Activated T-cell treated with anti-CD3 and anti-CD28 coated beads, Interleukin-2, amount 50 U/mL, for 48 hours (primary cell): ENCODE measurements at places on chromosomes 1 and 21.

DNA sequence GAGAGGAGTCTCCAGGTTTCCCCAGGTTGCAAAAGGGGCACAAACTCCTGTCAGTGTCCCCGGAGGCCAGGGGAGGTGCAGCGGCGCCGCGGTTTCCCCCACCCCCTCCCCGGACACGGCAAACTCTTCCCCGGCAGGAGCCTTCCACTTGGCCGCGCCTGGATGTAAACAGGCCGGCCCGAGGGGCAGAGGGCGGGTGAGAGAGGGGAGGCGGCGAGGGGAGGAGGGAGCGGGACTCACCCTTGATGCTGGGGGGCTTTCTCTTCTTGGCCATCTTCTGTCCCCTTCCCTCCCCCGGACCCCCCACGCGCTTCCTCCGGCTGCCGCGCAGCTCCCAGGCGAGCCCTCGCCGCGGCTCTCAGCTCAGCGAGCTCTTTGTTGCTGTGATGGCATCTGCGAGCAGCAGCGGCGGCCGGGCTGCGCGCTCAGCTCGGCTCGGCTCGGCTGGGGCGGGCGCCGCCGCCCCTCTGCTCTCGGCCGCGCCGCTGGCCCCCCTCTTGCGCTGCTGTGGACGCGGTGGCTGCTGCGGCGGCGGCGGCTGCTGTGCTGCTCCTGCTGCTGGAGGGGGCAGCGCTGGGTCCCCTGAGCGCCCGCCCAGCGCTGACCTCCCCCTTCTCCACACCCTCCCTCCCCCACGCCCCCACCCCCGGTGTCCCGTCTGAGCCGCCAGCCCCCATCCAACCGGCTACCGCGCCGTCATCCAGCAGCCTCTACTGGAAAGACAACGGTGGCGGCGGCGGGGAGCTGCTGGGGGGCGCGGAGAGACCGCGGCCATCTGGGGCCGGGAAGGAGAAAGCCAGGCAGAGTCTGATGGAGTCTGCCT, 4.9 kb upstream of the SLC44A5 start:
- peak; percentile 27 for DNase-seq

DNA sequence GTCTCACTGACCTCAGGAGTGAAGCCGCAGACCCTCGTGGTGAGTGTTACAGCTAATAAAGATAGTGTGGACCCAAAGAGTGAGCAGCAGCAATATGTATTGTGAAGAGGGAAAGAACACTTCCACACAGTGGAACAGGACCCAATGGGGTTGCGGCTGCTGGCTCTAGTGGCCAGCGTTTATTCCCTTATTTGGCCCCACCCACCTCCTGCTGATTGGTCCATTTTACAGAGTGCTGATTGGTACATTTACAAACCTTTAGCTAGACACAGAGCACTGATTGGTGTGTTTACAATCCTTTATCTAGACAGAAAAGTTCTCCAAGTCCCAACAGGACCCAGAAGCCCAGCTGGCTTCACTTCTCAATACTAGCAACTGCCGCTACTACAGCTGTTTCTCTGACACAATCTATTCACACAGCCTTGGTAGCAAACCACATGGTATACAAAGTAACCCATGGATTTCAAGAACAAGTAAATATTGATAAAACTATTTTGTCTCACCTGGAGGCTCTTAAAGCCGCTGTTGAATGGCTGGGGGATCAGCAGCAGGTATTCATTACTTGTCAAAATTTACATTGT, 25.3 kb upstream of the ITLN1 start:
- no peak for DNase-seq

DNA sequence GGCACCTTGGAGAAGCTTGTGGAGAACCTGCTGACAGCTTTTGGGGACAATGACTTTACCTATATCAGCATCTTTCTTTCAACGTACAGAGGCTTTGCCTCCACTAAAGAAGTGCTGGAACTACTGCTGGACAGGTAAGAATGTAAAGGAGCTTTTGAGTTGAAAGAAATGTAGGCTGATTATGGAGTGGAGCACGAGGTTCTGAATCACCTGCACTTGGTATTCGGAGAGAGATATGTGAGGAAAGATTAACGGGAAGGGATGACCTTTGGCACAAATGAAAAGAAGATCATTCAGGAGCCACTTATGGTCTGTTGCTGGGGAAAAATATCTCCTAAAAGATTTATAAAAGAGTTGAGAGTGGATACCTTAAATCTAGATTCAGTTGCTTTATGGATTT, 42.7 kb downstream of the RGL1 start:
- DNase-seq, result no peak

- peak; percentile 81 for DNase-seq
These were observed 25.4 kb downstream of the PIGM start for GRCh38 chr1:160006312-160006940.

GRCh38 chr1:171654942-171655745, 2.7 kb upstream of the MYOC start:
- DNase-seq, result peak; percentile 88

DNA sequence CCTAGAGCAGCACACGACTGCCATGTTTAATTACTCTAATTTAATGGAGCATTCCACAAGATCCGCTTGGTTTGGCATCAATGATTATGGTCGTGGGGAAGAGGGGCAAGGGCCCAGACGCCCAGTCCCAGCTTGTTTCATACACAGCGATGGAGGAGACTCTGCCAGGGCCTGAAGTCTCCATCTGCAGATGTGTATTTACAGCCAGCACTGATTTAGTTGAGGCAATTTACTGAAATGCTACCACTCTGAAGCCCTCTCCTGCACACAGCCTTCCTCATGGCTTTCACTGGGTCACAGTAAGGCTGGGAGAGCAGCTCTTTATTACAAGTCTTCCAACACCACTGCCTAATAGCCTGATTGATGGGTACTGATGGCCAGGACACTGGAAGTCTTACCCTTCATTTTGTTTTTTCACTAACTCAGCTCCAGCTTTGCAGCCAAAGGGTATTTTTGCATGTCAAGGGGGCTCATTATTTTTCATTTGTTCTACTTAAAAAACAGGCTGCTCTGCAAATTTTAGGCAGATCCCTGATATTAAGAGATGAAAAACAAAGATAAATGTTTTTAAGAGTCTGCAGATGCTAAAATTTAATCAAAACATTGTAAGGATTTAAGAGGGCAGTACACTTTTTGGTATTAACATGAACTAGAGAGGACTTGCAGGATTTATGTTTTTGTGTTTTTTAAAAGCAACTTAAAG, 236.3 kb downstream of the SIPA1L2 start:
- no peak for DNase-seq

- DNase-seq, result no peak
These were observed 3.2 kb upstream of the C1orf162 start for GRCh38 chr1:111470596-111470995.

DNA sequence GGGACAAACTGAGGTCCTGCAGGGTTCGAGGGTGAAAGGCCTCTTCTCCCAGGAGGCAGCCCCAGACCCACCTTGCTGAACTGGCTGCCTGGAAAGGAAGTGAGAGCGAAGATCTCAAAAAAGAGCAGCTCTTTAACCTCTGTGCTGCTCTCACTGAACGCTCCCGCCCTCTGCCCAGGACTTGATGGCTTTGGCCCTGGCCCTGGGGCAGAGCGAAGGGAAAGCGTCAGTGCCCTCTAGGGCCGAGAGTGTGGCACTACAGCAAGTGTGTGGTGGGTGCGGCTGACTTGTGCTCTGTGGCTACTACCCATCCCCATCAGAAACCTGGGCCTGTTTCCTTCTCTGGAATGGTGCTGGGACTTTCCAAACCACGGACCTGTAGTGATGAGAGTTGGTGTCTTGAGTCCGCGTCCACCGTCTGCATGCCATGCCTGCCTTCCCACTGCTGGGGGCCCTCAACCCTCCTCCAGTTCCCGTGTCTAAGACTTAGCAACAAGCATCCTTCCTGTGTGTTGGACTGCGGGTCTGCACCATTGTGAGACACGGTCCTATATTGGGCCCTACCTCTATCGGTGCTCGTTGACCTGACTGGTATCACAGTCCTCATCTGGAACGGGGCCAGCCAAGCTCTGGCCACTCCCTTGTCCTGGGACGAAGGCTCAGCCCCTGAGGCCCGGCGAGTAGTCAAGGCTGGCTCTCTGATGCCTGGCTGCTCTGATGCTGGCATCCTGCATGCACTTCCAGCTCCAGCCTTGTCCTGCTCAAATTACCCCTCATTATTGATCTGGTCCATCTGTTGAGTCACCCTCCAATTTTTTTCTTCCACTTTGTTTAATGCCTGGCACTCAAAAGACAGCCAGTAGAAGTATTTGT, 180.3 kb downstream of the DISC1 start:
- DNase-seq, result peak; percentile 67

- no peak for DNase-seq
These were observed 44.6 kb downstream of the TBCE start for GRCh38 chr1:235411489-235412486.

DNA sequence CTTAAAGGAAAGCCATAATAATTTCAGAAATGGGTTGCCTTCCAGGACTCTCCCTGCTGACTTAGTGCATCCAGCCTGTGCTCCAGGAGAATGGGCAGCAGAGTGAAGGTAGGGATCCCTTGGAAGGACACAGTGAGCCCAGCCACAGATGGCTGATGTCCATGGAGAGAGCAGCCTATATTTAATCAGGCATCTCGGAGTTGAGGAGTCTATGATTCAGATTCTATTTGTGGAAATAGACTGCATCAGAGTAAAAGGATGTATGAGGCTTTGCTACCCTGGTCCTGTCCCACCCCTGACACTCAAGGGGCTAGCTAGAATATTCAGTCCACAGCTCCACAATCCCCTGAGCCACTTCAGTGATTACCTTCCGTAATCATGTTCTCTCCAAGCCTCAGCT, 43.8 kb upstream of the PBX1 start:
- no peak for DNase-seq

DNA sequence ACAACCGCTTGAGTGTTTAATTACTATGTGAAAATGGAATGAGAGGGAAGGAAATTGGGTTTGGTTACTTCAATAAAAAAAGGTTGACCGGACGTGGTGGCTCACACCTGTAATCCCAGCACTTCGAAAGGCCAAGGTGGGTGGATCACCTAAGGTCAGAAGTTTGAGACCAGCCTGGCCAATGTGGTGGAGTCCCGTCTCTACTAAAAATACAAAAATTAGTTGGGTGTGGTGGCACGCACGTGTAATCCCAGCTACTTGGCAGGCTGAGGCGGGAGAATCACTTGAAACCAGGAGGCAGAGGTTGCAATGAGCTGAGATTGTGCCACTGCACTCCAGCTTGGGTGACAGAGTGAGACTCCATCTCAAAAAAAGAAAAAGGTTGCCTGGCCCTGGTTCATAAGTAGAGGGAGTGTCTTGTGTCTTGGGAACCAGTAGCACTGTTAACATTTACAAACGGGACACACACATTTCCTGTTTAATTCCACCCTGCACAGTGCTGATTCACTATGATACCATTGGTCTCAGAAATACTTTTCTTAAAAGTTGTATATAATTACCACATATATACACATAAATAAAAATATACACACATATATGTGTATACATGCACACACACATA, 27.6 kb upstream of the CLDN14 start:
- no peak for DNase-seq

GRCh38 chr1:183259924-183260323, 73.9 kb downstream of the LAMC2 start:
- DNase-seq, result no peak

- no peak for DNase-seq
These were observed 4.2 kb downstream of the GOLPH3L start for GRCh38 chr1:150692720-150693119.
